ENCODE measurements at places on chromosomes 1 and 21. TPM values are rescaled to one million over a fixed set of nuclear protein-coding genes. Genes with fewer than 3 reads are reported as not detected.

Gene IVL
- 0.23 TPM for polyA plus RNA-seq

Gene SLAMF8
- 0.80 TPM for polyA plus RNA-seq

Gene ATP1A4
- polyA plus RNA-seq: 0.15 TPM

Gene TMOD4
- 1.7 TPM for polyA plus RNA-seq

- no peak for DNase-seq
These were observed 254.8 kb upstream of the VAMP3 start for GRCh38 chr1:7516341-7516740.

GRCh38 chr21:42162831-42163510 lies 56.0 kb upstream of the ABCG1 start:
- DNase-seq: no peak

GRCh38 chr21:41669533-41669830 lies 97.4 kb downstream of the RIPK4 start:
- no peak for DNase-seq
